Stimulated activated memory B cell treated with anti-CD40 and anti-IgM and Interleukin-4, amounts not matched to agents 10 μg/mL and 1 μg/mL and 100 μg/mL, for 72 hours (primary cell): ENCODE measurements at places on chromosomes 2 and 18.
A peak's percentile ranks its signal among the peaks of the same experiment; 100 is the strongest.

DNA sequence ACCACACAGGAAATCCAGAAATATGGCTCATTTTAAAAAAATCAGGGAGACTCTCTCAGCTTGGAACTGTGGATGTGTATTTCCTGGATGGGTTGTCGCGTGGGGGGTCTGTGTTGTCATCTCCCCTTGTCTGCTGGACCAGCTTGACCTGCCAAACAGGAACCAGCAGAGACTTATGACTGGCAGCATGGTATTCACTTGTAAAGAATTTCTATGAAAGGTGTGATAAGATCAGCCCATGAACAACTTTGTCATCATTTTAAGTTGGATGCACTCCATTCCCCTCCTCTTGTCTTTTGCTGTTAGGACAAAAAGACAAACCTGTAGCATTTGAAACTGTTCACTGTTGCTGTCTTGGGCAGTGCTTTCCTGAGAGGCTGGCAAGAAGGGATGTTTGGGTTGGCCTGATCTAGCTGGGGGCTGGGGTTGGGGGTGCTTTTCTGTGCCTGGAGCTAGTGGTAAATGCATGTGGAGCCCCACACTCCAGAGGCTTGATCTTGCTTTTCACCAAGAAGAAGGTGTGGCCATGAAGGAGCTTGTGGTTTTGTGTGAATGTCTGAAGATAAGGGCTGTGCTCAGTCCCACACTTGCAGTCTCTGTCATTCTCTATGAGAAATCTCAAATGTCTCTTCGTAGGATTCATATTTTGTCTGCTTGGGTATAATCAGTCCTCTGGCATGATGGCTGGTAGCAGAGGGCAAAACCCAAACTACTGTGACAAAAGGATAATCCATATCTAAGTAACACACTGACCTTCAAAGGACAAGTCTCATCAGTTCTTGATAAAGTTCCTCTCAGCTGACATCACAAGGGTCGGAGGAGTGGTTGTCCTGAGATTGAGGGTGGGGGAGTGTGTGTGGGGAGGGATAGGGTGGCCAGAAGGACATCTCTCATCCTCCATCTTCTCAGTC, 39.0 kb downstream of the RALB start:
- ATAC-seq = no peak

DNA sequence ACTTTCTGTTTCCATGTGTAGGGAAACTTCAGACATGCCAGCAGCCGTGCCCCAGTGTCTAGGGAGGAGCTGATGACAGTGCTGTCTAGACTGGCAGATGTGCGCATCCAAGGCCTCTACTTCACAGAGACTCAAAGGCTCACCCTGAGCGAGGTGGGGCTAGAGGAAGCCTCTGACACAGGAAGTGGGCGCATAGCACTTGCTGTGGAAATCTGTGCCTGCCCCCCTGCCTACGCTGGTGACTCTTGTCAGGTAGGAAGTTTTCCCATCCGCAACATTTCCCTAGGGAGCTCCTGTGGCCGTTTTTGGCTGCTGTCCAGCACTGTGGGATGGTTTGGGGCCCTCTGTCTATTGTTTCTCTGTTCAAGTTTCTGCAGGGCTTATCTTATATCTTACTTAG, 143.1 kb upstream of the TTC39C start:
- peak; percentile 89 for ATAC-seq

GRCh38 chr18:79483971-79484491, 88.3 kb downstream of the NFATC1 start:
- ATAC-seq = no peak

DNA sequence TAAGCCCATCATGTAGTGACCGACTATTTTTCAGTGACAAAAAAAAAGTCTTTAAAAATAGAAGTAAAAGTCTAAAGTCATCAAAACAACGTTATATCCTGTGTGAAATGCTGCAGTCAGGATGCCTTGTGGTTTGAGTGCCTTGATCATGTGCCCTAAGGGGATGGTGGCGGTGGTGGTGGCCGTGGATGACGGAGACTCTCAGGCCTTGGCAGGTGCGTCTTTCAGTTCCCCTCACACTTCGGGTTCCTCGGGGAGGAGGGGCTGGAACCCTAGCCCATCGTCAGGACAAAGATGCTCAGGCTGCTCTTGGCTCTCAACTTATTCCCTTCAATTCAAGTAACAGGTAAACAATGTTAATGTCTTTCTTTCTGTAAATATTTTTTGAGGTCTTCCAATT, at the start of gene CD28:
CD28 (plus strand) TSS at position 237 of the 400 bp plus-strand sequence; CDS start at position 295, 58 bp downstream.
- peak; percentile 89 for ATAC-seq

- no peak for ATAC-seq
Observed at GRCh38 chr18:32208577-32208976, 18.7 kb downstream of the MEP1B start.

GRCh38 chr2:174169372-174169771, 79.0 kb downstream of the OLA1 start:
- ATAC-seq = no peak

GRCh38 chr2:220064111-220065030, 436.9 kb downstream of the SLC4A3 start:
- ATAC-seq = no peak

- no peak for ATAC-seq
Observed at GRCh38 chr2:65969161-65969560, 465.8 kb upstream of the MEIS1 start.

DNA sequence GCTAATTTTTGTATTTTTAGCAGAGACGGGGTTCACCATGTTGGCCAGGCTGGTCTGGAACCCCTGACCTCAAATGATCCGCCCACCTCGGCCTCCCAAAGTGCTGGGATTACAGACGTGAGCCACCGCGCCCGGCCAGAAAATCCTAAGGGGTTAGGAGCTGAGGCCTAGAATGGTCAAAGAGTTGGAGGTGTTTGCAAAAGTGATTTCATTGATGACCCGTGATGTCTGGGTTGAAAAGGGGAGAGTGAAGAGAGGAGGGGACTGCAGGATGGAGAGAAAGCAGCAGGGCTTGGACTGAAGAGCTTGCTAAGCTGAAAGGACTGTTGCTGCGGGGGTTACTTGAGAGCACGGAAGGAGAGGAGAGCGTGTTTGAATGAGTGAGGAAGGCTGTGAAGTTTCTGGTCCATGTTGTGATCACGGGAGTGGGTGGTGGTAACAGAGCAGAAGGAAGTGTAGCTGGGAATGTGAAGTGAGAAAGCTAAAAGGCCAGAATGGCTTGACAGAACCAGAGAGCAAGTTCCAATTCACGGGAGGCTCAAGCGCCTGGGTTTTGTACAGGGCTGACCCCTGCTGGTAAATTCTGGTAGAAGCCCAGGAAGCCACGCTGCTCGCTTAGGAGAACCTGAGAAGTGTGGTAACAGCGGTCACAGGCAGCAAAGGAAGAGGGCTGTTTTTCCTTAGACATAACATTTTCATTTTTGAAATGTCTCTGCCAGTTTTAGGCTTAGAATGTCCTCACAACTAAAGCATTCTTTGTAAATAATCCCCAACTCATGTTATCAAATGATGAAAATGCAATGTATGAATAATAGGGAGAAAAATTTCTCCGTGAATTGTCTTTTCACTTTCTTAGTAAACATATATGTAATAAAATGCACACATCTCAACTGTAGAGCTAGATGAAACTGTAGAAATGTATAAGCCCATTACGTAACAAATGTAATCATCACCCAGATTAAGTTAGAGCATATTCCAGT, 40.5 kb upstream of the ACTR2 start:
- peak; percentile 83 for ATAC-seq

DNA sequence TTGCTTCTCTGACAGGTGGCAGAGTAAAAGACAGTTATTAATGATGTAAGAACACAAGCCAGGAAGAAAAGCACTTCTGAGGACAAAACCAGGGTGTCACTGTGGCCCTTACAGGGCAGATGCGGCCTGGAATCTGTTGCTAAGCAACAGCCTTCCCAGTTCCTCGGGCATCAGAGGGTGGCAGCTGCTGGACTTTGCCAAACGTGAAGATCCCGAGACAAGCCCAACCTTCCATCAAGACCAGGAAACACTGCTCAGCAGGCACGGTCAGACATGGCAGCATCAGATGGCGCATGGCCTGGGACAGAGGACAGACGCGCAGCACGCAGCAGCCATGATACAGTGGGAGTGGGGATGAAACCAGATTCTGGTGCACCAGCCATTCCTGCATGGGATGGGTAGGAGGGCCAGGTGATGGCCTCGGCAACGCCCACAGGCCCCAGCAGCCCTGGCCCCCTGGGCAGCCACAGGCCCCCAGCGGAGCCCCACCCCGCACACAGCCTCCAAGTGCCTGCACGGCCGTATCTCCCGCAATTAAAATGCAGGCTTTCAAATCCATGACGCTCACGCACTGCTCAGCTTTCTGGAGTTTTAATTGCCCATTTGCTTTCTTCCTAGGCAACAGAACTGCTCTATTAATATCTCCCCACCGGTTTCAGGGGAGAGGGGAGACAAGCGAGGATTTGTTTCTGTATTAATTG, 89.0 kb downstream of the EIPR1 start:
- no peak for ATAC-seq

DNA sequence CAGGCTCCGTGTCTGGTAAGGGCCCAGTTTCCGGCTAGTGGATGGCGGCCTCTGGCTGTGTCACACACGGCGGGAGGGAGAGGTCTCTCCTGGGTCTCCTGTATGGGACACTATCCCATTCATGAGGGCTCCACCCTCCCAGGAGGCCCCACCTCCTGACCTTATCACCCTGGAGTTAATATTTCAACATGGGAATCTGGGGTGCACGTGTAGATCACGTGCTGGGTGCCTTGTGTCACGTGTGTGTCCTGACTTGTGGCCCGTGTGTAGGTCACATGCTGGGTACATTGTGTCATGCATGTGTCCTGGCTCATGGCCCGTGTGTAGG, 9.9 kb downstream of the NEU4 start:
- ATAC-seq = no peak

- no peak for ATAC-seq
Observed at GRCh38 chr2:54423213-54423612, 32.9 kb upstream of the SPTBN1 start.

GRCh38 chr2:193824474-193824873, 1629.7 kb upstream of the TMEFF2 start:
- ATAC-seq = no peak

DNA sequence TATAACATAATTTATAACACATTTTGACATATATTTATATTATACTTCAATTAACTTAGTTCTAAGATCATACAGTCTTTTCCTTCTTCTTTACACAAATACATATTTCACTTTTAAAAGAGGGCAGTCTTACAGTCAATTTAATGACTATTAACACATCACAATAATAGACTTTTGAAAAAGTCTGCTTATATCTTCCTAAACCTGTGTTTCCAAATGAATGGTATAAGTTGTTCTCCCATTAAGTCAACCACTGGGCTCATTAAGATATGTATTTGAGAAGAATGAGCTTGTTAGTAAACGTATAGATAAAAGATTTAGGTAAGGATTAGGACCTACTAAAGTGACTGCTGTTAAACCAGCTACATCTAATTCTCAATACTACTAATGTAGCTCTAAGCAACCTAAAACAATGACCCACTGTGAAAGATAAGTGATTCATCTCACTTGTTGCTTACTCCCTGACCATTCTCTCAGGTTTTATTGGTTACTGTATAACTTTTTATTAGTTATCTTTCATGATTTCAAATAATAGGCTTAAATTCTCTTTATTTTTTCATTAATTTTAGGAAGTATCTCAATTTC, 27.0 kb downstream of the SLC40A1 start:
- ATAC-seq = no peak

- peak; percentile 77 for ATAC-seq
Observed at GRCh38 chr2:168336786-168337388, 89.5 kb upstream of the STK39 start.

DNA sequence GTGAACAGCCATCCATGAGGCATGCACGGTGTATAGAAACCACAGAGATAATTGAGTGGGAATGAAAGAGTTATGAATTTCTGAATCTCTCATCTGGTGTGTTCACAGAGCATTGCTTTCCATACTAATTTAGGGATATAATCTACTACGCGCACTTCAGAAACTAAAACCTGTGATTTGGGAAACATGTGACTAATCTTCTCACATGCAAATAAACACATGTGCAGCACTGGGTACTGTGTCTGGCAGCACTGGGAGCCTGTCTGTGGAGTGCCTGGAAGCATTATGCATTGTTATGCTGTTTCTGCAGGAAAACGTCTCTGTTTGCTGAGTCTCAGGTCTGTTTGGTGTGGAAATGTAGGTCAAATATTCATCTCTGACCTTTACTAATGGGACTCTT, 287.3 kb downstream of the CMPK2 start:
- ATAC-seq = no peak

- peak; percentile 90 for ATAC-seq
Observed at GRCh38 chr2:108594132-108594981, 60.1 kb downstream of the LIMS1 start.

- ATAC-seq = no peak
Observed at GRCh38 chr18:24544949-24545348, 84.5 kb downstream of the HRH4 start.

DNA sequence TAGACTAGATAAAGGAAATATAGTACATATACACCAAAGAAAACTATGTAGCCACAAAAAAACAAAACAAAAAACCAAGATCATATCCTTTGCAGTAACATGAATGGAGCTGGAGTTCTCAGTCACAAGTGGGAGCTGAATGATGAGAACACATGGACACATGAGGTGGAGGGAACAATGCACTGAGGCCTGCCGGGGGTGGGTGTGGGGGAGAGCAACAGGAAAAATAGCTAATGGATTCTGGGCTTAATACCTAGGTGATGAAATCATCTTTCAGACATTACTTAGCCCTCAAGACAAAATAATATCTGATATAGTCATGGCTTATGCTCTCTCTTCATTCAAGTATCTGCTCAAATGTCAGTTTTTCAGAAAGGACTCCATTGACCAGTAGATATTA, 930.6 kb downstream of the LRP1B start:
- ATAC-seq = no peak

GRCh38 chr2:181235683-181236459, 221.3 kb upstream of the ITGA4 start:
- ATAC-seq = peak; percentile 94

DNA sequence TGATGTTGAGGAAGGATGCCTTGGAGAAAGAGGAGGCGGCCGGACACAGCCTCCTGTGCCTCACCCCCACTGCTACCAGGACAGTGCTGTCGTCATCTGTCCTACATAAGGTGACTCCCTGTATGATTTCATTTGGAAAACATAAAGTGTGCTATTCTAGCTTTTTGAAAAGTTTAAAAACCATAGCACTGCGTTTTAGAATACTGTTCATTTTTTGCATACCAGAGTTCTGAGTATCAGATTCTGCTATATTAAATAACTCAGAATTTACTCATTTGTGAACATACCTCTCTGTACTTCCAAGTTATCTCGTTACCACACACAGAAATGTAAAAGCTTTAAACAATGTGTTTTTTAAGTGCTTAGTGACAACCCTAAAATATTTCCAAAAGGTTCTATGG, 302.9 kb downstream of the LRRTM1 start:
- ATAC-seq = no peak

GRCh38 chr2:214960677-214961076, 151.2 kb upstream of the BARD1 start:
- no peak for ATAC-seq

- peak; percentile 82 for ATAC-seq
Observed at GRCh38 chr2:43818761-43819160, 19.9 kb downstream of the ABCG5 start.
